Left lung (tissue), 14 donors: ENCODE measurements at places on chromosomes 4 and X. TPM values are rescaled to one million over a fixed set of nuclear protein-coding genes. Genes with fewer than 3 reads are reported as not detected.

The GUCY1B1 gene
- total RNA-seq = 20.8 TPM

The HHIP gene
- total RNA-seq = 50.1 TPM

The MRPL1 gene
- total RNA-seq = 30.5 TPM

The PGK1 gene
- total RNA-seq = 270 TPM
